ENCODE measurements at places on chromosomes 7 and 10.

DNA sequence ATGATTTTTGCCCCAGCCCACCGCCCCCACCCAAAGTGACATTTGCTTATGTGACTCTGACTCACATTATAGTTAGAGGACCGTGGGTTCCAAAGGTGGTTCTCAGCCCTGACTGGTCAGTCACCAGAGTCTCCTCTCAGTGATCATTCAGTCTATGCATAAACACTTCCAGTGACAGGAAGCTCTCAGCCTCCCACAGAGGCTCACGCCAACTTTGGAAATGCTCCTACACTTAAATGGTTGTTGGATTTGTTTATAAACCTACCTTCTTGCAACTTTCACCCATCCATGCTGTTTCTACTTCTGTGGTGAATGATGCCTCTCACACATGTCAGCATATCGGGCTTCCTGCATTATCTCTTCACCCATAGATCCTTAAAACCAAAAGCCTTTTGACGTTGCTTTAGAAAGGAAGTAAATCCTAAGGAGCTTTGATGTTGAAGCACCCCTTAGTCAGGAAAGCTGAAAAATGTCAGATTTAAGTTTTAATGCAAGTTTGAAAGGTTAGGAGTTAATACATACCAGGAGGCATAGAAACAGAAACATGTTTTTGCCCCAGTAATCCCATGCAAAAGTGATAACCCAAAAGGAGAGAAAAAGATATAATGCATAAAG lies 46.5 kb upstream of the FGL2 start:
- DNase-seq: no peak

DNA sequence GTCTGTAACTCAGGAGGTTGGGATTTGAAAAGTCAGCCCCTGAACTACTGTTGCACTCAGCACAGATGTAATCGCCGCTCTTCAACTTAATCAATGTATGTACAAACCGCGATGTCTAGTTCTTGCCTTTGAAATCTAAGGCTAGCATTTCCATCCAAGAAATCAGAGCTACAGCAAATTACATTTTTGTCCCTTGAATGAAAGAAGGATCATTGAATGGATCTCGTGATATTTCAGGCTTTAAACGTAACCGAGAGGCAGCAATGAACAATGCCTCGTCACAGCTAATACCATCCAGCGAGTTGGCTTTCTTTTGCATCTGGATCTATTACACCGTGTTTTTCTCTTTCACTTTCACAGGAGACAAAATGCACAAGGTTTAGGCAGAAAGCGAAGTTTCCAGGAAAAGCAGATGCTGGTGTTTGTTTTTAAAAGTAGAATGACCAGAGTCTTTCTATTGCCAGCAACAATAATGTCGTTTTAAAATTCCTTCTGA lies 5.5 kb downstream of the SKIDA1 start:
- DNase-seq: no peak

DNA sequence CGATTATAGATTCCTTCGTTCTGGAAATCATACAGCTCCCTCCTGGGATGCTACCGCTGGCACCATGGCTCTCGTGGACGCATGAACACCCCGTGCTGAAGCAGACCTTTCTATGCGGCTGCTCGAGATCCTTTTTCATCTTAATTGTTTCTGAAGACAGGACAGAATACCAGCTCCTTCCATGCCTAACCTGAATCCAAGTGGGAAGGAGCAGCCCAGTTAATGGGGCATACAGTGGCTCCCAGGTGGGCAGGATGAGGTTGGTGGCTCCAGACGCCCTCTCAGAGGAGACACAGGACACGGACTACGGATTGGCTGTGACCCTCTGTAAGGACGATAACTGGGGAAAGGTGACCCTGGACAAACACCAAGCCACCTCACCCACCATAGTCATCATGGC lies 18.4 kb upstream of the LOXL4 start:
- no peak for DNase-seq

DNA sequence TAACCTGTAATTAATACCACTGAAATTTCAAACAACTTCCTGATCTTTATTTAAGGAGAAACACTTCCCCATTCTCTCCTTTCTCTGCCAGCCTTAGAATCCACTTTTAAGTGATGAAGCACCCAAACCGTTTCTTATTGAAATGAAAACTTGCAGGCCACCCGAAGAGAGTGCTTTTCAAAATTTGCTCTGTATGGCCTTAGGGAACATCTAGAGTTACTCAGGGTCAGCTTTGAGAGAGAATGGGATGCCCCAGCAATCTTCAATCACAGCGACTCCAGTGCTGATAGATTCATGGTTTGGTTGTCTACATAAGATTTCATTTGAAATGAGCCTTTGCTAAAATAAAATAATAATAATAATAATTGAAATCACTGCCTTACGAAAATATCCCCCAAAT lies 323.1 kb downstream of the PCLO start:
- no peak for DNase-seq

DNA sequence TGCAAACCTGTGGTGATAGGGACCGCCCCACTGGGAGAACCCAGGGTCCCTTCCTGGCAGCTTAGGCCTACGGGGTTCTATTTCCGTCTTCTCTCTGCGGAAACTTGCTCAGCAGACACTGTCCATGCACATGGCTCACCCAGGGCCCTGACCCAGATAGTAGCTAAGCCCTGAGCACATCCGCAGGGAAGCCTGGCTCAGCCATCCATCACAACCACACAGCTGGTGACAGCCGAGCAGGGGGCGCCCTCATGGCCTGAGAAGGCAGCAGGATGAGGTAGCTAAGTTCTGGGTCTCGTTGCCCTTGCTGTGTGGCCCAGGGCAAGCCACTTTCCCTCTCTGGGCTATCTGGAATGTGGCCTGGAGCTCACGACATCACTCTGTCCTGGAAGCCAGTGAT lies 23.3 kb downstream of the NPTX2 start:
- no peak for DNase-seq

- no peak for DNase-seq
Measured at GRCh38 chr7:88306590-88307048, at the start of gene STEAP4. STEAP4 (minus strand) TSS chr7:88306894; CDS start chr7:88284269, 22,625 bp downstream.

GRCh38 chr7:159191236-159191635 lies 46.6 kb upstream of the VIPR2 start:
- no peak for DNase-seq

GRCh38 chr10:118072840-118073239 lies 26.1 kb upstream of the RAB11FIP2 start:
- no peak for DNase-seq

- no peak for DNase-seq
Measured at GRCh38 chr7:131346885-131347592, 19.4 kb downstream of the MKLN1 start.

DNA sequence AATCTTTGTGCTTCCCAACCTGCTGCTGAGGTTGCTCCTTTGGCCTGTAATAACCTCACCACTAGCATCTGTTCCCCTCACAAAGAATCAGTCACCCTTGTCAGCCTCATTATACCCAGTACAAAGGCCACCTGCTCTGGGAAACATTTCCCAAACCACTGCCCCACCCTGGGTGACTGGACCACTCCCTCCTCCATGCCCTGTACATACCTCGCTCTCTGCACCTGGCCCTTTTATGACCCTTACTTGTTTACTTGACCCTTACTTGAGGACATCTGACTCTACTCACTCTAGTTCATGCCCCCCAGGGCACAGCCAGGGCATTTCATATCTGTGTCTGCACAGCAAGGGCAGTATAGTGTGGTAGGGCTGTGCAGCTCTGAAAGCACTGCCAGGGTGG lies 21.4 kb upstream of the AOC1 start:
- no peak for DNase-seq

DNA sequence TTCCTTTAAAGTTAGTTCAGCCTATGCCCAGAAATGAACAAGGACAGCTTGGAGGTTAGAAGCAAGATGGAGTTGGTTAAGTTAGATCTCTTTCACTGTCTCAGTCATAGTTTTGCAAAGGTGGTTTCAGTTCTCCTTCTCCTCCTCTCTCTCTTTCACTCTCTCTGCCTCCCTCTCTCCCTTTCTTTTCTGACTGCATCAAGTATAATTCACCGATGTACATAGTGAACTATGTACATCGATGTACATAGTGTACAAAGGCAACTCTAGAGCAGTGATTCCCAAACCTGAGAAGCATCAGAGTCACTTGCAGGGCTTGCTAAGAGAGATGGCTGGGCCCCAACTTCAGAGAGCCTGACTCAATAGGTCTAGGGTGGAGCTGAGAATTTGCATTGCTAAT lies 1259.7 kb downstream of the TYW1 start:
- DNase-seq: no peak

DNA sequence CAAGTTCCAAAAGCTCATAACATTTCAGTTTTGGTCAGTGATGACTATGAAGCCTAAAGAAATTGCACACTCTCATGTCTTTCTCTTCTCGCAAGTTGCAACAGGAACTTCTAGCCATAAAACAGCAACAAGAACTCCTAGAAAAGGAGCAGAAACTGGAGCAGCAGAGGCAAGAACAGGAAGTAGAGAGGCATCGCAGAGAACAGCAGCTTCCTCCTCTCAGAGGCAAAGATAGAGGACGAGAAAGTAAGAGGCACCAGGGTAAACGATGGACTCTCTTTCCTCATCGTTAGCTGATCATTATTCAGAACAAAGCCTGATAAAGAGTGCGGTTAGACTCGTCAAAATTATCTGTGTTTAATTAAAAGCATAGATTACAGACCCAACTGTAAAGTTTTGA lies 94.7 kb downstream of the HDAC9 start:
- no peak for DNase-seq

- DNase-seq: no peak
Measured at GRCh38 chr10:73898730-73899410, 12.1 kb upstream of the PLAU start.

DNA sequence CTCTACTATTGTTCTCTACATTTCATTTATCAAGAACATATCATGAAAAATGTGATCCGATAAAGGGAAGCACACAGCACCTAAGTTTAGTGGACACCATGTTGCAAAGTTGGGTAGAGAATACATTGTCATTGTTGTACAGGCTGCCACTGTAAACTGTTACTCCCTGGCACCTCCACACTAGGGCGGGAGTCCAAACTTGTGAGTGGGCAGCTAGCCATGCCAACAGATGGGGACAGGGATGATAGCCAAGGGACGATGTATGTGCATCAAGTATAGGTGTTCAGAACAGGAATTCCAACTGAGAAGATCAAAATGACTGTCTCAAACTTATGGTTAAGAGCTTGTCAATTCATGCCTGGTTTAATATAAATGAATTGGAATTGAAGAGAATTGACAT lies 31.1 kb upstream of the COMMD3 start:
- DNase-seq: no peak

DNA sequence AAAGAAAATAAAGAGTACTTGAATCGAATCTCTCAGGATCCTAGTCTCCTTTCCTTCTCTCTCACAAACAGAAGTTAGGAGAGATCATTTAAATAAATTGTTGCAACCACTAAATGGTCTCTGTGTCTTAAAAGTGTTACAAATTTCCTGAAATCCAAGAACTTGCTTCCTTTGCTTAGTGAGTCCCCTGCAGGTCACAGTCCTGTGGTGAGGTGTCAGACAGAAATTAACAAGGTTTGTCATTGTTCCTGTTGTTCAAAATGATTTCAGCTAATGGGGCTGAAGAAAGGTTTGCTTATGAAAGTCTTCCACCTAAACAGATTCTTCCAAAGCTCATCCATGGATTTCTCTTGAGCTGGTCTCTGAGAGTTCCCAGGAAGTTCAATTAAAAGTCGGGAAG lies 151.6 kb upstream of the SLC26A5 start:
- no peak for DNase-seq

DNA sequence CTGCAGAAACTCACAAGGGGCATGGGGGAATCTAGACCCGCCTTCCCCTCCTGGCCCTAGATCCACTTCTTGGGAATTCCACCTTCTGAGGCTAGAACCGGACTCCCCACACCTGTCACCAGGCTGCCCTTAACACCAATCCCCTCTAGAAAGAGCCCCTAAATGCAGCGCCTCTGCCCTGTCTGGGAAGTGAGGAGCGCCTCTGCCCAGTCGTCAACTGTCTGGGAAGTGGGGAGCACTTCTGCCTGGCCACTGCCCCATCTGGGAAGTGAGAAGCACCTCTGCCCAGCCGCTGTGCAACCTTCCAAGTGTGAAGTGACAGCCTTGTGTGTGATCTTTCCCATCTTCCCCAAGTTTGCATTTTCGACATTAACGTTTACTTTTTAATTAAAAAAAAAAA lies 8.8 kb downstream of the RCC1L start:
- no peak for DNase-seq

DNA sequence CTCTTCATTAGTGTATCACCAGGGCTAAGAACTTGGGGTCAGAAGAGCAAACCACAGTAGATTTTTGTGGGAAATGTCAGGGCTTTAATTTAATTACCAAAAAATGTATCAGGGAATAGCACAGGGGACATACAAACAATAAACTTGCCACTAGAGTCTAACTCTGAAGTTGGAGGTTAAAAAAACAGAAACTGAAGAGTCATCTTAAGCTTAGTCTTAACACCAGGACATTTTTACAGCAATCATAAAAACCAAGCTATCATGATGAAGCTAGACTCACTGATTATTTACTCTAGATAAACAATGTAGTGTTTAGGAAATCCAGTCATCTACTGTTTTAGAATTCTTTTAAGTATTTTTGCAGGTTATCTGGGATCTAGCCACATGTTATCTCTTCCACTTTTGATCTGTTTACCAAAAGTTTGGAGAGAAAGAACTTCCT lies 48.4 kb upstream of the GLI3 start:
- DNase-seq: no peak

GRCh38 chr10:114199239-114199638 lies 20.1 kb downstream of the TDRD1 start:
- no peak for DNase-seq

DNA sequence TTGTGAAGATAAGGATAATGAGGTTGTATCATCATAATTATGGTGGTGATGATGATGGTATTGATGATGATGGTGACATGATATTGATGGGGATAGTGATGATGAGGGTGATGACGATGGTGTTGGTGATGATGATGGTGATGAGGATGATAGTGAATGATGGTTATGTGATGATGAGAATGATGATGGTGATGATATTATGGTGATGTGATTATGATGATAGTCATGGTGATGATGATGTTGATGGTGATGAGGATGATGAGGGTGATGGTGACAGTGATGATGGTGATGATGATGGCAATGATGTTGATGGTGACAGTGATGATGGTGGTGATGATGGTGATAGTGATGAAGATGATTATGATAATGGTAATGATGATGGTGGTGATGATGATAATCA lies 299.9 kb upstream of the ADARB2 start:
- no peak for DNase-seq

GRCh38 chr10:132496360-132497062 lies 41.1 kb upstream of the INPP5A start:
- no peak for DNase-seq

DNA sequence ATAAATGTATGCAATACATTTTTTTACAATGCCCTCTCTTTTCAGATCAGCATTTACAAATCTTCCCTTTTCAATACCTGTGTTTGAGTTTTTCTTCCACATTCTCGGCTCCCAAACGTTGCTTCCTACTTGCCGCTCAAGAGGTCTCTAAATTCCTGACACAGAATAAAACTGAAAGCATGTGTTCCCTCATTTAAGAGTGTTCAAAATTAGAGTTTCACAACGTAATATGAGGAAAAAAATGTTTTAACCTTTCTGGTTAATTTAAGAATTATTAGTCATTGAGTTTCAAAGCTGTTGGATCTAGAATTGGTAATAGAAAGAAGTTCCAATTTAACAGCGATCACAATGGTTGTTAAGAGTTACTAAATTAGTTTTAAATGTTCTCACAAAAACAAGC lies 100.4 kb downstream of the ARID5B start:
- DNase-seq: no peak

Measured in activated CD4-positive, alpha-beta T cell treated with anti-CD3 and anti-CD28 coated beads for 4 hours (primary cell).